Natural killer cell (primary cell): ENCODE measurements at places on chromosomes 2 and 18. TPM values are rescaled to one million over a fixed set of nuclear protein-coding genes. Genes with fewer than 3 reads are reported as not detected.

The ALPI gene
- not detected for total RNA-seq

The MROH2A gene
- total RNA-seq: not detected

DNA sequence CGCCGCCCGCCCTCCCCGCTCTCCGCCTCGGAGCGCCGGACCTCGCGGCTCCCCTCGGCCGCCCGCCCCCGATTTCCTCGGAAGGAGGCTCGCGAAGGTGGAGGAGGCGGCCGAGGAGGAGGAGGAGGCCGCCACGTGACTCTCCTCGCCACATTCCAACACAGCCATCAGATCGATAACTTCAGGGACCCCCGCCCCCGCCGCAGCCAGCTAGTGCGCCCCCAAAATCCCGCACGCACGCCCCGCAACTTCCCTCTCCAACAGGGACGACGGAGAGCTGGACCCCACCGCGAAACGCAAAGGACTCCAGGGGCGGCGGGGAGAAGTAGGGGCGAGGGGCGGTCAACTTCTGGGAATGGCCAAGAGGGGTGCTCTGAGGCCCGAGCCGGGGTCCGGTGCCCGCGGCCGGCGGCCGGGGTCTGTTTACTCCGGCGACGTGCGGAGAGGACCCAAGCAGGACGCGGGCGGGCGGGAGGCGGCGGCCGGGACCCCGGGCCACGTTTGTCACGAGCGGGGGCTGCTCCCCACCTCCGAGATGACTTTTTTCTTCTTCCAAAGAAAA, 2.0 kb downstream of the ZNF521 start:
- H3K4me1 ChIP-seq: peaks cover 26% of the 10 kb centered on the region
- no peak for DNase-seq
- peak overlapping the region; percentile 47 for H3K4me3 ChIP-seq
- no peak overlapping the region for H3K27ac ChIP-seq

The VWC2L gene
- total RNA-seq: not detected

The HSPE1 gene
- 70.7 TPM for total RNA-seq

- no peaks in the 10 kb centered on the region for H3K27me3 ChIP-seq
- no peaks in the 10 kb centered on the region for H3K36me3 ChIP-seq
- no peak overlapping the region for H3K27ac ChIP-seq
- no peak overlapping the region for H3K4me3 ChIP-seq
- DNase-seq: no peak
Observed at GRCh38 chr18:49183921-49184320, 233.2 kb upstream of the SMAD7 start.

GRCh38 chr2:40204268-40204667, 247.6 kb downstream of the SLC8A1 start:
- H3K4me3 ChIP-seq: no peak overlapping the region
- no peaks in the 10 kb centered on the region for H3K36me3 ChIP-seq
- H3K27ac ChIP-seq: no peak overlapping the region
- no peaks in the 10 kb centered on the region for H3K27me3 ChIP-seq
- DNase-seq: no peak

DNA sequence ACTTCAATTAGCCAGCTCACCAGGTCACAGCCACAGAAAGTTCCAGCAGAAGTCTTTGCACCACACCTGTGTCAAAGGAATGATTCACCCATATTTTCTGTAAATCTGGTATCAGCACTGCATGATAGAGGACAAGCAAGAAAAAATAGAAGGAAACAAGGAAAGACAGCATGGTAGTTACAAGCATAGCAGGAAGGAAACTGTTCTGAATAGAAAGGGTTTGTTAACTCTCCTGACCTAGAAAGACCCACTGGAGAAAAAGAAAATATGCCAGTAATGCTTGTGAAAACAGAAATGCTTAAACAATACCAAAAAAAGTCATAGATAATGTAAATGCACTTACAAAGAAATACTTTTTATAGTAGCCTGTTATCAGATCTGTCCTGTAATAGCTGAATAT, 40.8 kb downstream of the SCRN3 start:
- H3K27me3 ChIP-seq: no peaks in the 10 kb centered on the region
- no peak overlapping the region for H3K4me3 ChIP-seq
- peaks cover 14% of the 10 kb centered on the region for H3K36me3 ChIP-seq
- H3K4me1 ChIP-seq: no peaks in the 10 kb centered on the region
- DNase-seq: no peak

DNA sequence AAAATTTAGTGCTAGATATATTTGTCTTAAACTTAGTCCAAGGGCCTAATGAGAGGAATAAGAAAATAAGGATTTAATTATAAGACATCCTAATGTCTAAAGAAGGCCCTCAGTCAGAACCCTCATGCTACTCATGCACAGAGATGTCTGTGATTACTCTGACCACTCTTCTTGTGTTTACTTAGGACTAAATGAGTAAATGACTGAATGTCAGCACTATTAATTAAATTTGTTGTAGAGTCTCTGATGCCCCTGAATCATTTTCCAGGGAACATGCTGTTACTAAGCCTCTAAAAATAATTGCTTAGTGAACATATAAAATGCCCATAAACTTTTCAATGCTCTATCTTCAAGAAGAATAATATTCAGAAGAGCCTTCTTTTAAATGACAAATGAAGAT, 32.4 kb downstream of the GULP1 start:
- H3K27ac ChIP-seq: no peak overlapping the region
- no peaks in the 10 kb centered on the region for H3K4me1 ChIP-seq
- no peaks in the 10 kb centered on the region for H3K36me3 ChIP-seq
- H3K27me3 ChIP-seq: no peaks in the 10 kb centered on the region

DNA sequence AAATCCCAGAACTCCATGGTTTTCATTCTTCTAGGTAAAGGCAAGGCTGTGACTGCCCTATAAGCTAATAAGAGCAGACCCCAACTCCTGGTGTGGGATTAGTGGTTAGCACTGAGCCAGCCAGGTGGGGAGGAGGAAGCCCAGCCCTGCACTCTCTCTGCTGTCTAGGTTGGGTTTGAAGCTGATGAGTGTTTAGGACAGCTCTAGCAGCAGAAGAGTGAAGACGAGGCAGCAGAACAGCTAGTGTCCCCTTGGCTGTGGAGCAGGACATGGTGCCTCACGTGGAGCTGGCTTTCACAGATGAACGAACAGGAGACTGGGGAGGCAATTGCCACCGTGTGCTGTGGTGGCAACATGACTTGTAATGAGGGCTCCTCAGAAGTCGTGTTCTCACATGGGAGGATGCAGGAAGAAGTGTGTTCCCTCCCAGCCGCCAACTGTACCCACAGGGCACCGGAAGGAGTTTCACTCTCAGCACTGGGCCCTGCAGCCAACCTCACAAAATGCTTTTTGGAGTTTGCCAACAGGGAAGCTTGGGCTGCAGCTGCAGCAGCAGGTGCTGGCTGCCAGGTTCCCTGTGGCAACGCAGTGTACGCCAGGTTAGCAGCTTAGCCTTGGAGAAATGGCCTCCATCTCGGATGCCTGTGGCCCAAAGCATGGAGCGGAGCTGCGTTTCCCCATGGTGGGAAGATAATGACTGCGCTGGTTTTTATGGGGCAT, 328.2 kb downstream of the SETBP1 start:
- no peak overlapping the region for H3K27ac ChIP-seq
- no peak for DNase-seq
- H3K36me3 ChIP-seq: no peaks in the 10 kb centered on the region
- peaks cover 14% of the 10 kb centered on the region for H3K4me1 ChIP-seq

- no peak overlapping the region for H3K27ac ChIP-seq
- H3K36me3 ChIP-seq: no peaks in the 10 kb centered on the region
- H3K4me1 ChIP-seq: no peaks in the 10 kb centered on the region
Observed at GRCh38 chr2:205024822-205025518, 479.7 kb downstream of the PARD3B start.

DNA sequence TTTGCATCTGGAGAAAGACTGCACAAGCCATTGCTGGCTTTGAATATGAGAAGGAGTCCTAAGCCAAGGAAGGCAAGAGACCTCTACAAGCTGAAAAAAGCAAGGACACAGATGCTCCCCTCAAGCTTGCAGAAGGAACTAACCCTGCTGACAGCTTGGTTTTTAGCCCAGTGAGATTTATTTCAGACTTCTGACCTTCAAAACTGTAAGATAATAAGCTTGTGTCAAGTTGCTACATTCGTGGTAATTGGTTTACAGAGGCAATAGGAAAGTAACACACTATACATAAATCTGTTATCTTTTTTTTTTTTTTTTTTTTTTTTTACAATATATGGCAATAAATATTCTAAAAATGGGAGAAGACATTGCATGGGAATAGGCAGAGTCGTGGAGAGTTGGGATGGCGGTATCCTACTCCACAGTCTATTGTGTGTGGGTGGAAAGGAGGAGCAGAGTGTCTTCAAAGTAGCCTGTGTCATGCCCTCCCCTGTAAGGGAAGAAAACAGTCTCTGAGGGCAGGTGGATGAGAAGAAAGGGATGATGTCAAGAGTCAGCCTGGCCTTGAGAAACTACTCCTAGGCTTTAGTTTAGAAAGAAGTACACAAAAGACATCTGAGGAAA, 196.9 kb downstream of the THSD7B start:
- H3K36me3 ChIP-seq: no peaks in the 10 kb centered on the region
- H3K4me3 ChIP-seq: no peak overlapping the region
- no peaks in the 10 kb centered on the region for H3K27me3 ChIP-seq

DNA sequence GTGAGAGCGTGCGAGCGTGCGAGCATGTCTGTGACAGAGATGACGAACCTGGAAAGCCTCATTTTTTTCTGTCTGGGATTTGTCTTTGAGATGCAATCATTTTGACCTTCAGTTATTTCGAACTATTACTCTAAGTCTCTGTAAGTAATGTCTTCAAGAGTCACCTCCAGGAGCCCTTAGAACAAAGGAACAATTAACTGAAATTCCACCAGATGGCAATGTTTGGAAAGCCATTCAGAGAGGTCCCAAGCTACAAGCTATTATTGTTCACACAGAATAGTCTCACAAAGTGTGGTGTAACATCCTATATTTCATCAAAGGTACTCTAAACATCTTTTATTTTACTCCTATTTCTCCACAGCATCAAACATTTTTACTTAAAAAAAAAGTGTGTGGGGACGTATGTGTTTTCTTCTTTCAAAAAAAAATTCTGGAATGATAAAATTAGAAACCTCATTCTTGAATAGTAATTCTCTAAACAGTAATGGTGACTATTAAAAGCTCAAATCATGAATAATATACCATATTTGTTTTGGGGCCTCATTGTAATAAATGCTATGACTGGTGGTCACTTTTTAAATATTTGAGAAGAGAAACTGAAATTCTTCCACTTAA, 35.1 kb upstream of the MAPRE2 start:
- H3K27ac ChIP-seq: no peak overlapping the region
- H3K4me1 ChIP-seq: no peaks in the 10 kb centered on the region
- DNase-seq: peak; percentile 77
- H3K4me3 ChIP-seq: no peak overlapping the region
- no peaks in the 10 kb centered on the region for H3K36me3 ChIP-seq

DNA sequence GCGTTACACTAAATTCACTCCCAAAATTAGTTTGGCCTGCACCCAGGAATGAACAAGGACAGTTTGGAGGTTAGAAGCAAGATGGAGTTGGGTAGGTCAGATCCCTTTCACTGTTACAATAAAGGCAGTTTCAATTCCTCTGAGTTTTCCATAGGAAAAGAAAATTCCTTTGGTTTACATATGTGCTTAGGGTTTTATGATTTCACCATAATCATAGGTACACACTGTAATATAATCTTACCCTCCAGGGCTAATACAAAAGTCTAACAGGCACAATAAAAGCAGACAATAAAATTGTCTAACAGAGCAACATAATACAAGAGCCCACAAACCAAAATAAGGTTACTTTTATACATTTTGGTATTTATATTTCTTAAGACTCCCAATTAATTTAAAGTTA, 391.5 kb upstream of the KCNJ3 start:
- no peaks in the 10 kb centered on the region for H3K4me1 ChIP-seq
- H3K4me3 ChIP-seq: no peak overlapping the region
- no peaks in the 10 kb centered on the region for H3K27me3 ChIP-seq
- no peak for DNase-seq
- H3K27ac ChIP-seq: no peak overlapping the region

- H3K27ac ChIP-seq: no peak overlapping the region
- H3K27me3 ChIP-seq: no peaks in the 10 kb centered on the region
- H3K4me1 ChIP-seq: peaks cover 7% of the 10 kb centered on the region
- no peak for DNase-seq
- no peaks in the 10 kb centered on the region for H3K36me3 ChIP-seq
- H3K4me3 ChIP-seq: no peak overlapping the region
Observed at GRCh38 chr2:225065882-225066281, 23.6 kb upstream of the DOCK10 start.

The UGT1A9 gene
- not detected for total RNA-seq

DNA sequence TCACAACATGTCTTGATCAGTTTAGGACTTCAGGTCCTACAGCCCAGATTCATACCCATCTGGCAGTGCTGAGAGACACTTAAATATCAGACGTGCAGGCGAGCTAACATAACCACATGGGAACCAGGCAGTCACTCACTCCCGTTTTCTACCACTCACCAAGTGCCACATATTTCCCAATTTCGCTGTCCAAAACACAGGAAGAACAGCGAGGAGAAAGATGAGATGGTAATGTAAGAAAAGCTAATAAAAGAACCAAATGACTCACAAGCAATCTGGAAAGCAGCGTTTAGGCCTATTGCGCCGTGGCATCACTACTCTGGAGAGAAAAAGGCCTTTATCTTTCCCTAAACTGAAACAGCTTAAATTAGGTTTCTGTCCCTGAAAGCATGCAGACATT, 647.8 kb upstream of the SLC39A10 start:
- no peaks in the 10 kb centered on the region for H3K27me3 ChIP-seq
- DNase-seq: no peak
- no peaks in the 10 kb centered on the region for H3K4me1 ChIP-seq
